ENCODE measurements at places on chromosomes 3 and 15.
A peak's percentile ranks its signal among the peaks of the same experiment; 100 is the strongest.

DNA sequence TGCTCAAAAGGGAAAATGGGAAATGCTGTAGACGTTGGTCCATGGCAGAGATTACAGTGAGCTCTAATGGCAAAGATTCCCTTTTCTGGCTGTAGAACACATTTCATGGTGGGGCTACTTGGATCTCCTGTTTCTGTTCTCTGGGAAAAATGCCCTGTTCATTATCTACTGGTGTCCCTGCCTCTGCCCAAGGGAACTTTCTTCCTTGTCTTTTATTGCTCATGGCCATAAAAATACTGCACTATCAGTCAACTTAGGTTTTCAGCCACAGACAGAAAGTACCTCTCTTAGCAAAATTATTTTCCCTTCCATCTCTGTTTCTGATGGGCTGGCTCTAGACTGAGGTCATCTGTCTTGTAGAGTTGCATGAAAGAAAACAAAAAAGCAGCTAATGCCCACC, 98.9 kb downstream of the PDCD6IP start:
- no peak for DNase-seq

DNA sequence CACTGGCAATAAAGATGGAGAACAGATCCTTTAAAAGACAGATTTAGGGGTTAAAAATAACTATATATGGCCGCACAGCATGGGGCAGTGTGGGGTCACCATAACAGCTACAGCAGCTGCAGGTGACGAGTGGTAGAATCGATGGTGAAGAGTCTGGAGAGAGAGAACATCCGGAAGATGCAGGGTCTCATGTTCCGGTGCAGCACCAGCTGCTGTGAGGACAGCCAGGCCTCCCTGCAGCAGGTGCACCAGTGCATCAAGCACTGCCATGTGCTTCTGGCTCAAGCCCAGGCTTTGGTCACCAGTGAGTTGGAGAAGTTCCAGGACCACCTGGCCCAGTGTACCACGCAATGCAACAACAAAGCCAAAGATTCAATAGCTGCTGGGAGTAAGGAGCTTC, 93.7 kb upstream of the IMPG2 start:
- peak; percentile 14 for DNase-seq

DNA sequence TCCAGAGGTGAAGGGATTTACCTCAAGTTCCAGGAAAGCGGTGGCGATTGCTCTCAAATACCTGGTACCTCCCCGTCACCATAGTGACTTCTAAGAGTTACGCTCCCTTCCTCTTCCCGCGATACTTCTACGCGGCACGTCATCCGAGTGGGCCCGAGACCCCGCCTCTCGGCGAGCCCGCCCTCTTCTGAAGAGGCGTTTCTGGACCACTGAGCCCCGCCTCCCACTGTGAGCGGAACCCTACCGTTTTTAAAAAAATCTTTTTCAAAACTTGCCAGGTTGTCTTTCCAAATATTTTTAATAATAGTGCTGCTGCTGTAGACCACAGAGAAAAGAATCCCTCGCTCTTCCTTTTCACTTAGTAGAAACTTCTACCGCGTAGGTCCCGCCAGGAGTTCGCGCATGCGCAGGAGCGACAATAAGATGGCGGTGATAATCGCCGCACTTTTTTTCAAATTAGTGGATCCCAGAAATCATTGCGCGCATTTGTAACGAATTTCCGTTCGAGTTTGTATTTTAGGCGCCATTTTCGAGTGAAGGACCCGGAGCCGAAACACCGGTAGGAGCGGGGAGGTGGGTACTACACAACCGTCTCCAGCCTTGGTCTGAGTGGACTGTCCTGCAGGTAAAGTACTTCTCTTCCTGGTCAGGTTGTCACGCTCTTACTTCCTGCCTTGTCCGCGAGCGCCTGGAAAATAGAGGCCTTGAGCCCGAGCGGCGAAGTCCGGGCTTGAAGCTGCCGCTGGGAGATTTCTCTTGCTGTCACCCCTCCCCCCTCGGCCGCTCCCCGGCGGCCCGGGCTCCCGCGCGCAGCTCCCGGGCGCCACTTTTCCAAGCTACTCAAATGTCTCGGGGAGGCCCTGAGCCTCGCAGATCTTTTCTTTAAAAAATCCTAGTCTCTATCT, at the start of the genes IFT80 and SMC4:
TSS of gene IFT80 (minus strand) at position 101 of the 905 bp plus-strand sequence. CDS start 14,625 bp downstream, outside the sequence.
TSS of gene SMC4 (plus strand) at position 526 of the 905 bp plus-strand sequence. CDS start 1,177 bp downstream, outside the sequence.
- DNase-seq = peak; percentile 92

DNA sequence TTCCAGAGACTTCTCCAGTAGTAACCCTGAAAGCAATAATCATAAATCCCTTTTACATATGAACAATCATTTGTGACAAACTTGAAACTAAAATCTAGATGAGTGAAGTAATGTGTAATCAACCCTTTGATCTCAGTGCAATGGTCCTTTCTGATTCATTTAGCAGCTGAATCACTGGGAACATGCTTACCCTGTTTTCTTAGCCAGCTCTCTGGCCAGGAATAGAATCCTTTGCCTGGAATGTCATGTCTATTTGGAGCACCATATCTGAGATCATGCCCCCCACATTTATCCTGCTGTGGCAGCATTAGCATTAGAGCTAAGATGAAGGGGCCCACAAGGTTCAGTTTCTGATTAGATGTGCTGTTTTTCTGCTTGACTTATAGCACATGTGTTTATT, 309.8 kb downstream of the OXSM start:
- no peak for DNase-seq

- DNase-seq = no peak
These were observed 49.4 kb upstream of the UBE2E1 start for GRCh38 chr3:23756206-23756840.

GRCh38 chr3:31402117-31402516, 130.6 kb upstream of the STT3B start:
- DNase-seq = no peak

- no peak for DNase-seq
These were observed 27.1 kb downstream of the C15orf39 start for GRCh38 chr15:75228787-75229186.
